ENCODE measurements at places on chromosomes 1 and 21.

GRCh38 chr1:90402893-90403849 is 313.9 kb downstream of the BARHL2 start:
- peak; percentile 74 for DNase-seq

GRCh38 chr1:97693601-97694000 is 227.2 kb downstream of the DPYD start:
- no peak for DNase-seq

DNA sequence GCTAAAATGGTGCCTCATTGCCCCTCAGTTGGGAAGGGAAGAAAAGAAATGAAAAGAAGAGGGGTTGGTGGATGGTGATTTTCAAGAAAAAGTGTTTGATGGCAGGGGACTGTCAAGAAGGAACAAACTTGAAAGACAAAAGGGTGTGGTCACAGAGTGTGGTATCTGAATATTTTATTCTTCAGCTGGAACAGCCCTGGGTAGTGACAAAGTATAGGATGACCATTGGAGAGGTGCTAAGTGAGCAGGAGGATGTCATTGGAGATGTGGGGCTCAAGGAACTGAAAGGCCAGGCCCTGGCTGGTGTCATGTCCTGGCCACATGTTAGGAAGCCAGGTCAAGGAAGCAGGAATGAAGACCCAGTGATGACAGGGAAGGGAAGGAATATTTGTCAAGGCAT is 71.0 kb upstream of the CD55 start:
- DNase-seq: no peak

GRCh38 chr1:7528386-7529198 is 242.5 kb upstream of the VAMP3 start:
- DNase-seq: no peak

DNA sequence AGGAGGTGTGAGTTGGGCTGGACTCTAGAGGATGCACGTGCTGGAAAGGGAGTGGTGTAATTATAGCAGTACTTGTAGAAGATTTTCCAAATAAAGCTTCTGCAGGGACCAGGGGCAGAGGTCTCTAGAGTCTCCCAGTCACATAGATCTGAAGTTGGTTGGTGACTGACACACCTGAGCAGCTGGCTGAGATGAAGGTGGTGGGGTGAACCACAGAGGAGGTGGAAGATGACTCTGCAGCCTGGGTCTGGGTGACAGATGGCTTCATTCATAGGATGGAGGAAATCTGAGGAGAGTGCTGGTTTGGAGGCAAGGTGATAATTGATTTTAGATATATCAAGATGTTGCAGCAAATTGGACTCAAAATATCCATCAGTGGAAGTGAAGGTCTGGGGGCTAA is 178.9 kb upstream of the IVNS1ABP start:
- no peak for DNase-seq

All from NCI-H774 (cell line).